ENCODE measurements at places on chromosomes 16 and 17. TPM values are rescaled to one million over a fixed set of nuclear protein-coding genes. Genes with fewer than 3 reads are reported as not detected.

Gene MLKL
- 12.7 TPM for total RNA-seq

Gene ALDH3A1
- 0.33 TPM for total RNA-seq

Gene C17orf100
- 1.3 TPM for total RNA-seq

Gene KRT31
- not detected for total RNA-seq

Gene FGF11
- total RNA-seq = 0.49 TPM

Gene IRF8
- 0.49 TPM for total RNA-seq

Gene STH
- not detected for total RNA-seq

Gene HSD11B2
- 0.98 TPM for total RNA-seq

Gene ATP2A1
- 0.89 TPM for total RNA-seq

Gene CRYBA1
- total RNA-seq = not detected

Gene CCL17
- total RNA-seq = not detected
